ENCODE measurements at places on chromosomes 5 and 9.

DNA sequence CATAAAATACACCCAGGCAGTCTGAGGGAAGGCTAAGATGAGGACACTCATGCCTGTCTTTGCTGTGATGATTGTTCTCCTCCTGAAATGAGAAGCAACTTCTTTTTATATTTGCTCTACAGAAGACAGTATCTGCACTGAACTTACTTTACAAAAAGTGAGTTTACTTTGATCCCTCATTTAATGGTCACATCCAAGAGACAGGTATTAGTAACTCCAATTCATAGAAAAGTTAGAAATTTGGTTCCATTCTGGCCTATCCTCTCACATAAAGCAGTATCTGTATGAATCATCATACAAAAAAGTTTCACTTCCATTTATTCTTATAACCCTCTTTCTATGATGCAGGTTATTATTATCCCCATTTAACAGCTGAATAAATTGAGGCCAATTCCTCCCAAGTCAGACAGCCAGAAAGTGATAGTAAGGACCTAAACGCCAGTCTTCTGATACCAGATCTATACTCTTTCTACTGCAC lies 15.2 kb downstream of the TSTD2 start:
- DNase-seq: no peak

GRCh38 chr5:169804861-169805260 lies 167.8 kb downstream of the DOCK2 start:
- DNase-seq: no peak

DNA sequence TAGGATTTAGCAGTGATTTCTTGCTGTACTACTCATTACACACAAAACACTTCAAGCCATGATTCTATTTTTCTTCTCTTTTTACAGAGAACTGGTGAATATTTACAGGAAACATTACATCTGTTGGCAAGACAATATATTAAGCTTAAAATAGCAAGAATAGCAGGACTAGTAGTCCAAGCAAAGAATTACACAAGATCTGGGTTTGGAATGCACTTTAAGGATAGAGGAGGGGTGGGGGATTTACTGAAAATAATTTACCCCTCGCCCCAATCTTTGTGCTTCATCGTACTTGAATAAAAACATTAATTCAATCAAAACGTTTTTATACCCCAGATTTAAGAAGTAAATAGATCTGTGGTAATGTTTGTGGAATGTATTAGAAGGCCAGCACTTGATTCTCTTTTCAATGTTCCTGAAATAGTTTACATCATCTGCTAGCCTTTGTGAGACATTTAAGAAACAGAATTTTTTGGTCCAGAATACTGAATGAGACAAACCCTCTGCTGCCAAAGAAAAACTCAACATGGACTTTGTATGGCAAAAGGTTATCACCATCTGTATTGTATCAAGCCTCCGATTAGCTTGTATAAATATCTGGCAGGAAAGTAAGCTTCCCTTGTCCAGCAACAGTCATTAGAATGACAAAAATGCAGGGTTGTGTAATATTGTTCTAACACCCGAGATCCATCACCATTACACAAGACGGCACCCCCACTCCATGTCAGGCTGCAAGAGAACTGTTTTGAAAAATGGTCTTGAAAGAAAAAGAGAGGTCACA lies 23.8 kb downstream of the SVEP1 start:
- DNase-seq: no peak

DNA sequence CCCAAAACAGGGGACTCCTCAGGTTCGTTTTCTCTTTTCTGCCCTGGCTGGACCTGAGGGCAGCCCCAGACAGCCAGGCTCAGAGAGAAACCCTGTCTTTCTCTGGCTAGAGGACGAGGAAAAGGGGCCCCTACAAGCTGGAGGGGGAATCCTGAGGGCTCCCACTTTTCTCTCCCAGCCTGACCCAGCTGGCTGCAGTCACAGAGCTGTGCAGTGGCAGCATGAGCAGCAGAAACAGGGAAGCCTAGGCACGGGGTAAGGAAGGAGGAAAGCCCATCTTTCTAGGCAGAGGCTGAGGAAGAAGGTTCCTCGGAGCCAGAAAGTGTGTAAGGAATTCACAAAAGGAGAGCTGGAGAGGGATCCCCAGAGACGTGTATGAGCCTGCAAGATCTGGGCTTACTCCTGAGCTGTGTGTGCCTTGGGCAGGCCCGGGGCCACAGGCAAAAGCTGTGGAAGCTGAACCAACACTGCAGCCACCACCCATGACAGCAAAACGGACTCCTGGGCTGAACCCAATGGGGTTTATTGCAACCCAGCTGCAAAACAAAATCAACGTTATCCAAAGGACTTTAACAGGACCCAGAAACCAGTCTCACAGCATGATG lies 16.2 kb downstream of the CAMSAP1 start:
- no peak for DNase-seq

- no peak for DNase-seq
Measured at GRCh38 chr5:125032286-125032685, 285.8 kb upstream of the ZNF608 start.
